Glutamatergic neuron (in vitro differentiated cells): ENCODE measurements at places on chromosomes 5 and 9.
A peak's percentile ranks its signal among the peaks of the same experiment; 100 is the strongest.

- DNase-seq, result no peak
Observed at GRCh38 chr9:127781806-127782205, 3.3 kb upstream of the SH2D3C start.

GRCh38 chr5:20611620-20612019 lies 623.6 kb upstream of the CDH18 start:
- DNase-seq, result no peak

- no peak for DNase-seq
Observed at GRCh38 chr9:21579247-21579671, 97.1 kb upstream of the IFNE start.

DNA sequence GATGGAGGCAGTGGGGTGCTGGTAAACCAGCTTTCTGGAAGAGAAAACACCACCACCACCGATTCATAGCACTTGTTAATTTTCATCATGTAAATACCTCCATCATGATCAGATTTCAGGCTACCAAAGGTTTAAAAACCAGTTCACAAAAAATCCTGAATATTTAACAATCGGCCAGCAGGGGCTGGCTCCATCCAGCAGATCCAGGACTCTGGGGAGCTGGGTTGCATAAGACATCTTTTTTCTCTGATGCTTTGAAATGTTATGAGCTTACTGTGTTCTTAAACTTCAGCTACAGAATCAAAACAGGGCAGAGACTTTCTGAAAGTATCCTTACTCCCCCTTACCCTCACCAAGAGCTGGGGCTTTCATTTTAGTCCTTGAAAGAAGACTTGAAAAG lies 14.6 kb upstream of the RNF183 start:
- DNase-seq, result no peak

DNA sequence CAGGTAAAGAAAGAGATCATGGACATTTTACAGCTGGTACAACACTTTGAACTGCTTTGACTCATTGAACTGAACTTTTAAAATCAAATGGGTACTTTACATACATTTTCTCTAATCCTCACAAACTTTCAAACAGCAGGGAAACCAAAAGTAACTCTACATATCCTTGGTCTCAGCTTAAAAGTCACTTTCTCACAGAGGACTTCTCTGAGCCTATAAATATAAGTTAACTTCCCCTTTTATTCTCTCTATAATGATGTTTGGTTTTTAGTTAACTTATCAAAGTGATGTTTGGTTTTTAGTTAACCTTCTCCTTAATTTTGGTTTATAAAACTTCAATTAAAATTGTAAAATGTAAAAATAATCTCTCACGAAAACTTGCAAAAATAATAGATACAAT lies 209.8 kb downstream of the MCTP1 start:
- DNase-seq, result no peak

DNA sequence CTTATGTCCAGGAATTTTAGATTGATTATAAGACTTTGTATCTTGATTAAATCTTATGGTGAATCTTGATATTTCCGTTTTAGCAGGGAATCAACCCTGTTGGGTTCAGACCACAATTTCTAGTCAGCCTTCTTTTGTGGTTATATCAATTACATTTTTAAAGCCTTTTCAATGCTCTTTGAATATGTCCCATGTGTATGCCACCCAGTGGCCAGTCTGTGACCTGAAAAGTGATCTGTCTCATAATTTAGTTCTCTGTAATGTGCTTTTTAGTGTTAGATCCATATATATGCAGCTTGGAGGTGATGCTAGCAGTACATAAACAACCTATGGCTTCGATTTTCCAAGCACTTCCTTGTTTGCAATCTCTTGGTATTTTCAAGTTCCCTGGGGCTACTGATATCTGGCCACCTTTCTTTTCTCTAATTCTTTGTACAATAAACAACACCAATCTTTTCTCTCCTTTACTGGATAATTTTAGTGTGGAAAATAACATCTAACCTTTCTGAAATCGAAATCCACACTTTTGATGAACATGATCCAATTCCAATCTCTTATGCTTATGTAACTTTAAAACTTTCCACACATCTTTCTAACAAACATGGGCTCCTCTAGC lies 28.8 kb downstream of the PDE8B start:
- DNase-seq, result no peak

DNA sequence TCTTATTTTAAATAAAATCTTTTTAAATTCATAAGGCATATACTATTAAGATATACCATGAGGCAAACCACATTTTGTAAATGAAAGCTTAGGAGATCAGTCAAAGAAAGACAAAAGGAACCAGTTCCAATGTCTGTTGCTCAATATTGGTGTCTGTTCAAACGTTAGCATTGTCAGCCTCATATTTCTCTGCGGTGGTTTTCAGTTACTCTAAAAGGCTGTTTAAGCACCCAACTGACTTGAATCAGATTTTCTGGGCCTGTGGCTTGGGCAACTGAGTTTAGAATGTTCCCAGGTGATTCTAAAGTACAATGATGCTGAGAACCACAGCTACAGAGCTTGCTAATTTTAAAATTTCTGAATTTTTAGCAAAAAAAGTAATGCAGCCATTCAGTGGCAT lies 166.3 kb upstream of the KIF2A start:
- DNase-seq, result no peak

DNA sequence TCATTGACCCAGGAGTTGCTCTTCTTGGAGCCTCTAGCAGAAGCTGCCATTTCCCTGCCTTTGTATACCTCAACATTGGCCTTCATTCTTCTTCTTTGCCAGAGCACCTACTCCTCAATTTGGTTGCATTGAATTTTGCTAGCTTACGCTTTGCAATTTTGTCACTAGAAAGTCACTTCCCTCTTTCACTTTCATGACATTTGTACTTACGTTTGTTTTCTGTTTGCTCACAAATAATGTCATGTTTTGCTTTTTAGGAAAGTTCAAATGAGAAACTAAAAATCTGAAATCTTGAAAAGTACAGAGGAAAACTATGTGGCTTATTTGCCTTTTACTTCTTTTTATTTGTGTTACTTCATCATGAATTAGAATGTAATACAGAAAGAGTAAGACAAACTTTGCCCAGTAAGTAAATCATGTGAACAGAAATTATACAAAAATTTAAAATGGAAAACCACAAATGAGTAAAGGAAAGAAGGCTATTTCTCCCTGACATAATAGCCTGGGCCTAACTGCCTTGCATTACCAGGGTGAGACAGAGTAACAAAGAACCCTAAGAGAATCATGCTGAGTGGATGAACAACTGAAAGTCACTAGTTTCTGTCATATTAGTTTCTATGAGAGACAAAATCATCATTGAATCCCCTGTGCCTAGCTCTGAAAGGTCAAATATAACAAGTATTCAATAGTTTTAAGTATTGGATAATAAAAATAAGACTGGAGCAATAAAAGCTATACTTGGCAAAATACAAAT lies 7.4 kb upstream of the IFNA1 start:
- no peak for DNase-seq

DNA sequence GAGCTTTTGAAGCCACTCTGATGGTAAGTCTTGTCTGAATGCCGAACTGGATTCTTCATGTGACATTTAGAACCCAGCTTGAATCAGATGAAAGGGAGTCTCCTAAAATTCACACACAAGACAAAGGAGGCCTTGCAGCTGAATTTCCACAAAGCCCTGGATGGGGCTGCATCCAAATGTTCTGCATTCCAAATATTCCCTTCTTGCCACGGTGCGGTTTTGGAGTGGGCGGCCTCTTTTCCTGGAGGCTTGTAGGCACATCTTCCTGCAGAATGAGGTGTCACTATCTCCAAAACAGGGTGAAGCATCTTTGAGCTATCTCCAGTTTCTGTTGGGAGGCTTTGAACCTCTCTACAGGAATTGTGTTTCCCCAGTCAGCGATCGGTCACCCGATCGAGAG lies 342.7 kb downstream of the ARHGEF28 start:
- DNase-seq, result no peak

GRCh38 chr9:4145482-4145881 lies 154.4 kb downstream of the GLIS3 start:
- no peak for DNase-seq

DNA sequence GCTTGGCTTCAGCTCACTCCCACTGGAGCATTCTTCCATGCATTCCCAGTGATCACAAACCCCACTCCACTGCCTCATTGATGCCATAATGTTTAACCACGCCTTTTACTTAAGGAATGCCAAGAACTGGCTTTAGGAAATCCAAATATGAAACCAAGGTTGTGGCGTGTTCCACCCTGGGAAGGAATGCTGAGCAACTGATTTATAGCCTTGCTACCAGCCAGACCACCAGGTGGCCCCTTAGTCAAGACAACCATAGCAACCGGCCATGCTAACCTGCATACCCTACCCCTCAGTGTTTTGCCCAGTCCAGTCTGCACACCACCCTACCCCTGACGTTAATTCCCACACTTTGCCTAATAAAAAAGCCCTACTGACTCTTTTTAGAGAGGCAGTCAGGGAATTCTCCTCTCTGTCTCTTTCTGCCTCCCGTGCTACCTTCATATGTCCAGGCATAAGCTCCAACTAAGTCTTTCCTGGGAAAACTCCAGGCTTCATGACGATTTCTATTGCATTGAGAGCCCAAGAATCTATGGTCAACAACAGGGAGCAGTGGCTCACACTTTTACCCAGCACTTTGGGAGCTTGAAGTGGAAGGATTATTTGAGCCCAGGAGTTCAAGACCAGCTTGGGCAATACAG lies 27.0 kb upstream of the PRRC2B start:
- DNase-seq, result peak; percentile 49

- DNase-seq, result peak; percentile 57
Observed at GRCh38 chr9:72149231-72149975, at the start of gene GDA. TSS of gene GDA (plus strand) at chr9:72149440. CDS start at chr9:72149560, 120 bp downstream.

- no peak for DNase-seq
Observed at GRCh38 chr9:7287065-7287464, 512.5 kb downstream of the DMAC1 start.

DNA sequence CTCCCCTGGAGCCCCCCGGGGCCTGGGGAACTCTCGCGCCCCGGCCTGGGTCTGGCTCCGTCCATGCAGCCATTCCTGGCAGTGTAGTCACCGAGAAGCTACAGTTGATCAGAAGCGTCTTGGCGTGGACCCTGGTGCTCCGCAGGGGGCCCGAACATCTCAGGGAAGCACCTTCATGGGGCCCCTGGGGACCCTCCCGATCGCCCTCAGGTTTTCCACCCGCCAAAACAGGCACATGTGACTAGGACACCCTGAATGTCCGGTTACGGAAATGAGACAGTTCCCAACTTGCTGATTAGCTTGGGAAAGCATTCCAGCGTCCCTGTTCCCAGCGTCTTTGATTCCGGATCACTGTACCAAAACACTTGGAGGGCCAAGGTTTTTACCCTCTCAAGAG lies 472 bp downstream of the FBXO4 start:
- DNase-seq, result no peak

GRCh38 chr5:35159370-35159742 lies 70.9 kb downstream of the PRLR start:
- no peak for DNase-seq

GRCh38 chr9:545480-545879 lies 296.0 kb upstream of the DMRT1 start:
- DNase-seq, result no peak

DNA sequence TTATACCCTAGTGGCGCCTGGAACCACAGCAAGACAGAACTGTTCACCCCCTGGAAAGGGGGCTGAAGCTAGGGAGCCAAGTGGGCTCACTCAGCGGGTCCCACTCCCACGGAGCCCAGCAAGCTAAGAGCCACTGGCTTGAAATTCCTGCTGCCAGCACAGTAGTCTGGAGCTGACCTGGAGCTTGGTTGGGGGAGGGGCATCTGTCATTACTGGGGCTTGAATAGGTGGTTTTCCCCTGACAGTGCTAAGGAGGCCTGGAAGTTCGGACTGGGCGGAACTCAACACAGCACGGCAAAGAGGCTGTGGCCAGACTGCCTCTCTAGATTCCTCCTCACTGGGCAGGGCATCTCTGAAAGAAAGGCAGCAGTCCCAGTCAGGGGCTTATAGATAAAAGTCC lies 19.5 kb downstream of the BTNL3 start:
- no peak for DNase-seq

DNA sequence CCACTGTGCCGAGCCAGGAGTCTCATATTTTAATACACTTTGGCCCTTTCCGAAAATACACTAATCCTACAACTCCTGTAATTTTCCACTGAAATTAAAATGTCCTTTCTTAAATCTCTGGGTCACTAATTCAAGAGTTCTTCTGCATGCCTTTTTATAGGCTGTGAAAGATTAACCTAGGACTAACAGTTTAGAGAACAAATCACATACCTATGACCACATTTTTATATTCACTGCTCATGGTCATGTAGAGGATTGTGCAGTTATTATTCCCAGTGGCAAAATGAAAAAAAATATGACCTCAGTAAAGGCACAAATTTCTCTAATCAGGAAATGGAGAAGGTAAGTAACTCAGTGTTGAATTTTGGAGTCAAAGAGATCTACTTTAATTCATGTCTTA lies 33.4 kb downstream of the SLCO4C1 start:
- no peak for DNase-seq

DNA sequence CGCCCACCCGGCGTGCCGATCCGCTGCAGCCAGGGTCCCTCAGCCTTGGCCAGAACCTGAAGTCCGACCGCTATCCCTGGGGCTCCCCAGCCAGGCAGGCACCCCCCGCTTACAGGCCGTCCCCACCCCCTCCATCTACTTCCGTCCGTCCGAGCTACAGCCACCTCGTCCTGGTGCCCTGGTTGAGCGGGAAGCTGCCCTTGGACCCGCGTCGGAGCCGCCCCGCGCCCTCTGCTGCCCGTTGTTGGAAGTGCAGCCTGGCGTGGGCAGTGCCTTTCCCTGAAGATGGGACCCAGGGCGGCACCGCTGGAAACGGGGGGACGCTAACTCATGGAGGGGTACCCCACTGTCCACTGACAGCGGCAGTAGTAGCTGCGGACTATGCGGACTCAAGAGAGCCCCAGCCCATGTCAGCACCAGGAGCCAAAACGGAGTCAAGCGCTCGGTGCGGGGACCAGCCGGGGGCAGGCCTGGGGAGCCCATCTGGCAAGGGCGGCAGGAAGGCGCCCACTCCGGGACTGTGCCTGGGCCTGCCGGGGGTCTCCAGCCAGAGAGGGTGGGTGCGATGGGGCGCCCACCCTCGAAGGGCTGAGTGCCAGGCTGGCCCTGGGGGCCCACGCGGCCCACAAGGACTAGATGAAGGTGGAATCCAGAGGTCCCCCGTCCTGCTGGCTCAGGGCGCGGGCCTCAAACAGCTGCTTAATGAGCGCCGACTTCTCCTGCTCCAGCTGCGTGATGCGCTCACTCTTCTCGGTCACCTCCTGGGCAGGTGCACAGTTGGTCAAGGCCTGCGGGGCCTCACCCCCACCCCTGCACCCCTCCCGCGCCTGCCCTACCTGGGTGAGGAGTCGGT lies 6.1 kb downstream of the SAPCD2 start:
- peak; percentile 86 for DNase-seq

GRCh38 chr5:14956423-14957046 lies 85.0 kb upstream of the ANKH start:
- DNase-seq, result no peak

- no peak for DNase-seq
Observed at GRCh38 chr5:177029498-177029897, 7.0 kb downstream of the ZNF346 start.
